Stimulated activated CD8-positive, alpha-beta memory T cell treated with anti-CD3 and anti-CD28 coated beads, Interleukin-12 subunit alpha, Interleukin-12 subunit beta, amount 100 ng/mL, for 4 hours (primary cell): ENCODE measurements at places on chromosomes 11 and 22.
A peak's percentile ranks its signal among the peaks of the same experiment; 100 is the strongest.

- no peak for DNase-seq
Observed at GRCh38 chr11:87778357-87778756, 396.9 kb downstream of the RAB38 start.

- DNase-seq: no peak
Observed at GRCh38 chr22:28112190-28112544, 193.1 kb upstream of the PITPNB start.

- no peak for DNase-seq
Observed at GRCh38 chr11:90178751-90179150, 44.1 kb downstream of the CHORDC1 start.

DNA sequence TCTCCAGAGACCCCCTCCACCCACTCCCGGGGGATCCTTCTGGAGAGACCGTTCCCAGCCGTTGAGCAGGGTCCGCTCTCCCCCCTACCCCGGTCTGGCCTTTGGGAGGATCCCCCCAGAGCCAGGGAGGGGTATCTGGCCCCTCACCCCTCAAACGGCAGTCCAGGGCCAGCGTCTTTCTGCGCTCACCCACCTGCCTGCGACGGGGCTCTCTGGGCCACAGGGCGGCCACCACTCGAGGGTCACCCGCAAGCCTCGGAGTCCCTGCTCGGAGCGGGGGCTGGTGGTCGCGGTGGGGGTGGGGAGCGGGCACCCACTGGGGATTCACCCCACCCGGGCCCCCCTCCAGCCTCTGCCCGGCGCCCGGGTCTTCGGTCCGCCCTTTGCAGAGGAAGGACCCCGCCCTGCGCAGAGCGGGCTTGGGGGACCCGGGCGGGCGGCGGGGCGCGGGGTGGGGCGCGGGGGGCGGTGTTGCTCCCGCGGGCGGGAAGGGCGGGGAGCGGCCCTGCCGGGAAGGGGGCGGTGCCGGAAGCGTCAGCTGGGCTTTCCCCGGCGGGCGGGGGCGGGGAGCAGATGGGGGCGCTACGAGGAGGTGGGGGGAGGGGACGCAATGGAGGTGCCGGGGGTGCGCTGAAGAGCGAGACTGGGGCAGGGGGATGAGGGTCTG is 16.6 kb downstream of the CRELD2 start:
- peak; percentile 84 for DNase-seq

DNA sequence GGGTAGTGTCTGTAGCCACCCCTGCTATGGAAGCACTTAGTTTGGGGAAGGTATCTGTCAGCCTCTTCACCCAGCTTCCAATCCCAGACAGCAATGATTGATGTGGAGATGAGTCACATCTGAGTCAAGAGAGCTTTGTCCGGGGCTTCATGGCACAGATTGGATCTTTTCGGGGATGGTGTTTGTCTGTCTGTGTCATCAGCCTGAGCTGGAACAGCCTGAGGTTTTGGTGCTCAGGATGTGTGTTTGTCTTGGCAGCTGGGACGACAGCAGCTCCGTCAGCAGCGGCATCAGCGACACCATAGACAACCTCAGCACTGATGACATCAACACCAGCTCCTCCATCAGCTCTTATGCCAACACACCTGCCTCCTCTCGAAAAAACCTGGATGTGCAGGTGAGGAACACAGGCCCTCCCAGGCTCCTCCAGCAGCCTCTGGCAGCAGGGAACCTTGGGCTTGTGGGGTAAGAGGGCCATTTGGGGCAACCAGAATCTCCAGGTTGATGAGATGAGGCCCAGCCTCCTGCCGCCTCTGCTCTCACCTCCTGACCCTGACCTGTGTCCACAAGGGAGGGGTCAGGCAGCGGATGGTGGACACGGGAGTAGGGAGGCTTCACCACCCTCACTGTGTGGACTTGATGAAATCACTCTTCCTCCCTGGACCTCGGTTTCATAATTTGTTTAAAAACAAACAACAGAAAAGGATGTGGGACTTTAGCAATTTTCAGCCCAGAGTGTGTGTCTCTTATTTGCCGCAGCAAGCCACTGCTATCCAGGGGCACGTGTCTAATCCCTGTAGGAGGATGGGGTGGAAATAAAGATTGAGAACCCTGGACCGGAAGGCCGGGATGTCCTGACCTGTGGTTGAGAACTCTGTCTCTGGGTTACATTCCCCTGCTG is 124.3 kb downstream of the DBX1 start:
- DNase-seq: no peak

- DNase-seq: no peak
Observed at GRCh38 chr22:49783926-49784629, 43.6 kb downstream of the BRD1 start.

DNA sequence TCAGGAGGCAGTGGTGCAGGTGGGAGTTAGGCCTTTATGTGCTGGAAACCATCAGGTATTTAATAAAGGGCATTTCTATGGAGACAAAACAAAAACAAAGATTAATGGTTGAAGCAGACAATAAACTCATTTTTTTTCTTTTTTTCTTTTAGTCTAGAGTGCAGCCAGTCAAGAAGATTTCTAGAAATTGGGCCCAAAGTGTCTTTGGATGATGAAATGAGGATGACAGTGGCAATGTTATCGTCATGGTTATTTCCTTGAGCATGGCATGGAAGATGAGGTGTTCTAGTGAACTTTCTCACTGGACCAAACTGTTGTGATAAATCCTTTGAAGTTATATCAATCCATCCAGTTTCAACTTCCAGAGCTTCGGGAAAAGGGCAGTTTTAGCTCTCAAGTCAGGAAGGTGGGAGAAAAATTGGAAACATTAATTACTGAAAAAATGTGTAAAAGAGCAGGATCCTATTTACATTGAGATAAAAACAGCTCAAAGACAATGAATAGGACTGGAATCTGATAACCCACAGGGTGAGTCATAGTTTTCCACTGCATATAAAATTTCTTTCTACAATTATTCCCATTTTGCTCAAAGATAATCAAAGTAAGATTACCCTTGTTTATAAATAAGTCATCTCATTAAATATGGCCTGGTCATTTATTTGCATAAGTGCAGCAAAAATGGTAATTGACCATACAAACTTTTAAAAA is 33.0 kb downstream of the PRR5L start:
- DNase-seq: no peak

- DNase-seq: no peak
Observed at GRCh38 chr11:131739243-131739882, 368.9 kb downstream of the NTM start.

- DNase-seq: no peak
Observed at GRCh38 chr11:123325533-123325932, 104.5 kb upstream of the GRAMD1B start.

DNA sequence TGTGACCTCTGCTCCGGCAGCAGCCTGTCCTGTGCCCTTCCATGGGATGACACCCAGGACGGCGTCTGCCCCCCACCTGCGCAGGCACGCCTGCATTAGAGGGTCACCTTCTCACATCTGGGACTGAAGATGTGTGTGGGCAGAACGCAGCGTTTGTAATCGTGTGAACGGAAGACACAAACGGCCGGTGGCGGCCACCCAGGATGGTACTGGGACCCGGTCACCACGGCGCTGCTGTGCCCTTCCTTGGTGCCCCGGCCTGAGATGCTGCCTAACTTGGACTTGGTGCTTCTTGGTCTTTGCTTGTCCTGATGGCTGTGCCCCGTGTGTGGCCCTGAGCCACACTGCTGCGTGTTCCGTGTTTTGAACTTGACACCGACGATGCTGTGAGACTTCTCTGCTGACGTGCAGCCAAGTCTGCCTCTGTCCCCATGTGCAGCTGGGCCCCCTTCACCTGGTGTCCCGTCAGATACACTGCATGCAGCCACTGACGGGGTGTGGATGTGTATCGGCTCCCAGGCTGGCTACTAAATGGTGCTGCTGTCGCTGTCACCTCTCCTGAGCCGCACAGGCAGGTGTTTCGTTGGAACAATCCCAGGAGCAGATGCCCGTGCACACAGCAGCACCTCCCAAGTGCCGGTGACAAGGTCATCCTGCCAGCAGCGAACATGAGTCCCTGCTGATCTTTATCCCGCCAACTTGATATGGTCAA is 21.4 kb downstream of the YPEL1 start:
- DNase-seq: no peak

DNA sequence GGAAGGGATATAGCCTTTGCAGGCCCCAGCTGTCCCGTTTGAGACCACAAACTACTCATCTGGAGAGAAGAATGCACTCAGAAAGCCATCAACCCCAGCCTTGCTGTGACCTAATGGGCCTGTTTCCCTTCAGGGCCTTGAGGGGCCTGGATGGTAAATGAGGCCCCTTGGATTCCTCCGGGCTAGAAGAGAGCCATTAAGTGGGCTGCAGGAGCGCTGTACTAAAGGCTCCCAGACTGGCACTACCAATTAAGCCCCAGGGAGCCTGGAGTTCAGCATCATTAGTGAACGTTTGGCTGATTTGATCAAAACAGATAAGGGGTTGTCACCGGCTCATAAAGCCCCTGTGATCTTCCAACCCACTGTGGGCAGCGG is 23.0 kb downstream of the CD5 start:
- DNase-seq: no peak

GRCh38 chr22:30273711-30274436 is 7.2 kb upstream of the OSM start:
- DNase-seq: no peak

DNA sequence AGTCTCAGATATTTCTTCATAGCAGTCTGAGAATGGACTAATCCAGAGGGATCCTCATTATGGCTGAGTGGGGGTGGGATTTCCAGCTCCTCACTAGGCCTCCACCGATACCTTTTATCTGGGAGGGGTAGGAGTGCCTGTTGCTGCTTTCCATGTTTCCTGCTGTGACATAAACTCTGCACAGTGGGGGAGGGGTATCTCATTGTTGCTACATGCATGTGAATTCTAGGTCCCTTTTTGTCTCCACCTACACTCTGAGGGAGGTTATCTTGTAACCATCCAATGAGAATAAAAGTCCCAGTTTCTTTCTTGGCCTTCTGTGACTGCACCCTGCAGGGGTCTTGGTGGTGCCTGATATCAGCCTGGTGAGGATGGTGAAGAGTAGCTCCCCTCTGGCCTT is 60.5 kb downstream of the ADAMTS15 start:
- no peak for DNase-seq

DNA sequence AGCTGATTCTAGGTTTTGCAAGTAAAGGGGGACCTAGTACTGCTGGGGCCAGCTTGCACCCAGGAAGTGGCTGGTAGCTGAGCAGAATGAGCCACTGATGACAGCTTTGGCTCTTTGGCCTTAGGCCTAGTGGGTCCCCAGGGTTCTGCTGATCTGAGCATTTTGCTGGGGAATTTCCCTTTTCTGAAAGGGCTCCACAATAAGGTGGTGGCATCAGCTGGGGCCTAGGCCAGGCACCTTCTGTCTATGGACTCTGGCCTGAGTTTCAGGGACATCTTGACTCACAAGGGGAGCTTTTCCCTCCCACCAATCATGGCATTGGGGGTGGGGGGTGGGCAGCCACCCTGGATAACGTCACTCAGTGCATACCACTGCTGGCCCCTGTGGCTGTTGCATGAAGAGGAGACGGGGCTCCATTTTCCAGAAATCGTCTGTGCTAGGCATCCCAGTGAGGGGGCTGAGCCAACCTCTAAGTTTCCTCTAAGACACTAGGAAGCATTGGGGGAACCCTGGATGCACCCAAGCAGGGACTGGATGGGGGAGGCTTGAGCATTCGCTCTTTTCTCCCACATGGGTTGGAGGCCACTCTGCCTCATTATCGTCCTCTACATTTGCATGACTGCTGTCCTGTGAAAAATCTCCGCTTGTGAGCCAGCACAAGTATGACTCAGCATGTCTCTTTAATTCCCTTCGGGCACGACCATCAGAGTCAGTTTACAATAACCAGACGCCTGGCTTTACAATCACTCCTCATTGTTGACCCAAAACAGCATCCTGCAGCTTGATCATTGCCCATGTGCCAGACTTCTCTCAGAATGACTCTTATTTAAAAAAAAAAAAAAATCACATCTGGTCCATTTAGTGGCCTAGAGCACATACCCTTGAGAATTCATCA is 145.0 kb upstream of the THY1 start:
- no peak for DNase-seq

GRCh38 chr22:44895296-44896055 is 114.3 kb downstream of the PHF21B start:
- no peak for DNase-seq

- no peak for DNase-seq
Observed at GRCh38 chr11:4610258-4610935, 2.4 kb upstream of the TRIM68 start.

DNA sequence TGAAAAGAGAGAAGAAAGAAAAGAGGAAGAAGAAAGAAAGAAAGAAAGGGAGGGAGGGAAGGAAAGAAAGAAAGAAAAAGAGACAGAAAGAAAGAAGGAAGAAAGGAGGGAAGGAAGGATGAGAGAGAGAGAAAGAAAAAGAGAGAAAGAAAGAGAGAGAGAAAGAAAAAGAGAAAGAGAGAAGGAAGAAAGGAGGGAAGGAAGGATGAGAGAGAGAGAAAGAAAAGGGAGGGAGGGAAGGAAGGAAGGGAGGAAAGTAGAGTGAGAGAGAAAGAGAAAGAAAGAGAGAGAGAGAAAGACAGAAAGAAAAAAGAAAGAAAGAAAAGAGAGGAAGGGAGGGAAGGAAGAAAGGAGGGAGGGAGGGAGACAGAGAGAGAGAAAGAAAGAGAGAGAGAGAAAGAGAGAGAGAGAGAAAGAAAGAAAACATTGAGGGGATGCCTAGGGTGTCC is 11.5 kb upstream of the RAC2 start:
- no peak for DNase-seq

DNA sequence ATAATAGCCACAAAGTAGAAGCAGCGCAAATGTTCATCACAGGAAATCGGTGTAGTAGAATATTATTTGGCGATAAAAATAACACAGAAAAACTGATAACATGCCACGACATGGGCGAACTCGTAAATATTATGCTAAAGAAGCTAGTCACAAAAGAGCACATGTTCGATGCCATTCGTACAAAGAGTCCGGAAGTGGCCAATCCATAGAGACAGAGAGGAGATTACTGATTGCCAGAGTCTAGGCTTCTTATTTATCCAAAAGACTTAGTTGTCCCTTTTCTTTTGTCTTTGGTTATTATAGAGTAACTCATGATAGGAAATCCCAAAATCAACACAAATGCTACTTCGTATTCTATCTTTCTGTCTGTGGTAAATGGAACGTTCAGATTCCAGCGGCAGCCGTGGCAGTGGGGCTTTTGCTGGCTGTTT is 56.5 kb downstream of the MED15 start:
- DNase-seq: no peak

DNA sequence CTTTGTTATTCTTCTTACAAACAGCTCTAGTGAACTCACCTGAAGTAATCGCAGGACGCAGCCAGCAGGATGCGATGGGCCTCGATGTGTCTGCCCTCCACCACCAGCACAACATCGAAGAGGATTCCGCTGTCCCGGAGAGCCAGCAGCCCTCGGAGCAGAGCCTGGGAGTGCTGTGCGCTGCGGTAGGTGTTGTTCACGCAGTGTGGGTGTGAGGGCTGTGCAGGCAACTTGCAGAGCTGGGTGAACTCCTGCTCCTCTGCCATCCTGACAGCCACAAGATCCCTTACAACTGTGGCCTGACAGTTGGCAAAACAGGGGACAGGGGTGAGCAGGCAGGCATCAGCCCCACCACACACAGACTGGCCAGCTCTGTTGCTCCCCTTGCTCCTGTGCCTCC is 6.6 kb downstream of the KLHL22 start:
- no peak for DNase-seq
